Transverse colon (tissue), 4 donors: ENCODE measurements at places on chromosomes 7 and 10. TPM values are rescaled to one million over a fixed set of nuclear protein-coding genes. Genes with fewer than 3 reads are reported as not detected.

DNA sequence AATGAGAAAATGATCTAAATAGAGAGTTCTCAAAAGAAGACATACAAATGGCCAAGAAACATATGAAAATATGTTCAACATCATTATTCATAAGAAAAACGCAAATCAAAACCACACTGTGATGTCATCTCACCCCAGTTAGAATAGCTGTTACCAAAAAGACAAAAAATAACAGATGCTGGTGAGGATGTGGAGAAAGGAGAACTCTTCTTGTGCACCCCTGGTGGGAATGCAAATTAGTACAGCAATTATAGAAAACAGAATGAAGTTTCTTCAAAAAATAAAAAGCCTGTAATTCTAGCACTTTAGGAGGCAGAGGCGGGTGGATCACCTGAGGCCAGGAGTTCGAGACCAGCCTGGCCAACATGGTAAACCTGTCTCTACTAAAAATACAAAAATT lies 199.3 kb downstream of the PARD3 start:
- DNase-seq: no peak

DNA sequence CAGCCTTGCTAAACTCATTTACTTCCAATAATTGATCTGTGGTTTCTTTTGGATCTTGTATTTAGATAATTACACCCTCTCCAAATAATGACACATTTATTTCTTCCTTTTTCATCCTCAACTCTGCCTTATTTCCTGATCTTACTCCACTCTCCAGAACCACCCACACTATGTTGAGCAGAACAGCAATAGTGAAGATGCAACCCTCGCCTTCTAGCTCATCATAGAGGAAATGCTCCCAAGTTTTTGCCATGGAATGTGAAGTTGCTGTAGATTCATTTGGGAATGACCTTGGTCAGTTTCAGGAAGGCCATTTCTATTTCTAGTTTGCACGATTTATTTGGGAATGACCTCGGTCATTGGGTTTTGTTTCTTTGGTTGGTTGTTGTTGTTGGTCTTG lies 314.0 kb downstream of the PAXIP1 start:
- no peak for DNase-seq

DNA sequence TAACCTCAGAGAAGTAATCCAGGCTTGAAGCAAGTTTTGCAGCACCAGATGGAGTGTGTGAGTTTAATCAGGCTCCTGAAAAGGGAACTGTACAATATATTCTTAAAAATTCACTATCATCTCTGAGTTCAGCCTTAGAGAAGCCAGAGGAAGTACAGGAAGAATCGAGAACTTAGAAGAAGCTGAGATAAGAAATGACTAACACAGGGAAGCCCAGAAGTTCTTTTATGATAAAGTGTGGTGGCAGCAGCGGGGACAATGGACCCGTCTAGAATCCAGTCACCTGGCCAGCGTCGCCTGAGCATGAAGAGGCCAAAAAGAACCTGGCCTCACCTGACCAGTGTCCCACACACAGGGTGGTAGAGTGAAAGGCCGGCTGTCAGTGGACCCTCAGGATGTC lies 161.0 kb downstream of the USP6NL start:
- no peak for DNase-seq

GRCh38 chr7:135180122-135180521 lies 9.6 kb upstream of the CYREN start:
- no peak for DNase-seq

- no peak for DNase-seq
These were observed 154.7 kb downstream of the ANK3 start for GRCh38 chr10:60235001-60235400.

DNA sequence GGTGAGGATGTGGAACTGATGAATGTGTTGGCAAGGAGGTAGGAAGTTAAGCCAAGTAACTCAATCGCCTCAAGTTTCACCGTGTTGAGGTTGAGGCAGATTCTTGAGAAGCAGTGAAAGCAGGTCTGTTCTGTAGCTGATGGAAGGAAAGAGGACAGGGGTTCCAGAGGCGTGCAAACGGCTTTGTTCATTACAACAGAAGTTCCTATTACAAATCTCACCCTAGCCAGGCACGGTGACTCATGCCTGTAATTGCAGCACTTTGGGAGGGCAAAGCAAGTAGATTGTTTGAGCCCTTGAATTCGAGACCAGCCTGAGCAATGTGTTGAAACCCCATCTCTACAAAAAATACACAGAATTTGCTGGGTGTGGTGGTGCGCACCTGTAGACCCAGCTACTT lies 36.9 kb upstream of the PTF1A start:
- DNase-seq: no peak

DNA sequence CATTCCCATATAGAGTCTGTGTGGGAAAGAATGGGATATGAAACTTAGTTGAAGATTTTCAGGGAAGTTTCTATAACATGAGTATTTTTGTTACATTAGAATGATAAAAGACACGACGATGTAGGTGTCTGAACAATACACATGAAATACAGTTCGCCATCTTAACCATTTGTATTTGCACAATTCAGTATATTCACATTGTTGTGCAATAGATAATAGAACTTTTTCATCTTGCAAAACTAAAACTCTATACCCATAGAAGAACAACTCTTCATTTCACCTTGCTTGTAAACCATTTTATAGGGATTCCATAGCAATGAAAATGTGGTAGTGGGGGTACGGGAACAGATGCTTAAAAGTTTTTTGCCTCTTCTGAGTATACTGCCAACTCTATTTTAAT lies 32.8 kb downstream of the SLC39A12 start:
- no peak for DNase-seq

DNA sequence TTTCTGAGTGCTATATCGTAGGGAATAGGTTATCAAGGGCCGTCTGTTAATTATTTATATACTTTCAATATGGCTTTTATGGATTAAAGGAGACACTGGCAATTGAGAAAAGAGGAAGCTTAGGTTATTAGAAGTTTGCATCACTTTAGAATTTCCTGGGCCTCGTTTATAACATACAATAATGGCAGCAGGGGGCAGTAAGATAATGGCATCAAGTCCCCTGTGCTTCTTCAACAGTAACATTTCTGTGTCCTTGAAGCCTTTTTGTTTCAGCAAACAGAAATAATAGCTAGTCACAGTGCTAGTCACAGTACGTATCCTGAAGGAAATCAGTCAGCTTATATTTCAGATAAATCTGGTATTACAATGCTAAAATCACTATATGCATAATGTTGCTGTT lies 41.9 kb downstream of the SPAM1 start:
- DNase-seq: no peak

GRCh38 chr7:47314248-47314647 lies 267.7 kb downstream of the TNS3 start:
- DNase-seq: no peak

GRCh38 chr10:71731791-71732190 lies 12.2 kb upstream of the C10orf105 start:
- DNase-seq: no peak

GRCh38 chr7:2242541-2243429 lies 759 bp downstream of the NUDT1 start:
- DNase-seq: peak; percentile 13

- DNase-seq: no peak
These were observed 112.8 kb upstream of the LANCL2 start for GRCh38 chr7:55252386-55252785.

GRCh38 chr7:83271212-83272099 lies 108.8 kb upstream of the PCLO start:
- no peak for DNase-seq

DNA sequence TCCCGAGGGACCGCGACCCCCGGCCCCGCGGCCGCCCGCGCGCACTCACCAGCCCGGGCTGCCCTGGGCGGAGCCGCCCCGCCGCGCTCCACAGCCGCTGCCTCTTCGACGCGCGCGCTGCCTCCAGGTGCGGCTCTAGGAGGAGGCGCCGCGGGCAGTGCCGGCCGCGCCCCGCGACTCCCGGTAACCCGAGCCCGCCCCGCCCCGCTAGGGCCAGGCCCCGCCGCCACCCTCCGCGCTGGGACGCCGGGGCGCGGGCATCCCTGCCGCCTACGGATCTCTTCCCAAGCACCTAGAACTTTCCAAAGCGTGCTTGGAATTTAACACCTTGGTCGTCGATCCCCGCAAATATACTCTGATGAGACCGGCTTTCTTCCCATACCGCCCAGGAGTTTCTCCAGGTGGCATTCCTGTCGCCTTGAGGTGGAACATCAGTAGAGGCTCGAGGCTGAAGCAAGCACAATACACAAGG lies at the start of gene SLC26A5:
TSS of gene SLC26A5 (minus strand) at position 159 of the 472 bp plus-strand sequence. CDS start 24,693 bp downstream, outside the sequence.
- peak; percentile 62 for DNase-seq

DNA sequence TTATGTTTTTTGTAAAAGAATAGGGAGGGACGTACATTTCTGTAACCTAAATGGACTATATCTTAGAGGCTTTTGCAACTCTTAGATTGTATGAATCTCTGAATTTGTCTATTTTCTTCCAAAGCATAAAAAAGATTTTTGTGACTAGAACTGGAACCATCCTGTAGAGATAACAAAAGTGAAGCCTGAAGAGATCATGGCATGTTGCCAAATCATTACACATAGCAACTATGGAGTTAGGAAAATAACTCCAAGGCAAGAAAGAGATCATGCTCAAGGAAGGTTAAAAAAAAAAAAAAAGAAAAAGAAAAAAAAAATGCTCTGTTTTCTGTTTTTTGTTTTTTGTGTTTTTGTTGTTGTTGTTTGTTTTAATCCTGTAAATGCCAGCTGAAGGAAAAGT lies 567.7 kb upstream of the ZWINT start:
- DNase-seq: no peak

- DNase-seq: no peak
These were observed 1.0 kb downstream of the ATE1 start for GRCh38 chr10:121926671-121927317.

- DNase-seq: no peak
These were observed 291.4 kb downstream of the USP6NL start for GRCh38 chr10:11319990-11320602.

DNA sequence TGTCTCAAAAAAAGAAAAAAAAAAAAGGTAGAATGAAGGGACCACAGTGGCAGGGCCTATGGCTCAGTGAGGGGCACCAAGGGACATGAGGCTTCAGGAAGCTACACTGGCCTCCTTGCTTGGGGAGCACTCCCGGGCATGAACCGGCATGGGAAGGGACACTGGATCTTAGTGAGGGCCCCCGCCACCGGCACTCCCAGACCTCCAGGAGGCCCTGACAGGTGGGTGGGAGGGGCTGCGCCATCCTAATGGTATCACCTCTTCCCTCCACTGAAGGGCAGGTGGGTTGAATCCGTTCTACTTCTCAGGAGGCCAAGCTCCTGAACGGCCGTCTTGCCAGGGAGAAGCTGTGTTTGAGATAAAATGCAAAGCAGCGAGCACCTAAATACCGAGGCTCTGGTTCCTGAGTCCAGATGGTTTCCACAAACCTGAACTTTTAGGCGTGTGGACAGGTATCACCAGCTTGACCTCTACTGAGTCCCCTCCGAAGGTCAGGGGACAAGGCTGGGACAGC lies 69.8 kb downstream of the C10orf143 start:
- DNase-seq: no peak

DNA sequence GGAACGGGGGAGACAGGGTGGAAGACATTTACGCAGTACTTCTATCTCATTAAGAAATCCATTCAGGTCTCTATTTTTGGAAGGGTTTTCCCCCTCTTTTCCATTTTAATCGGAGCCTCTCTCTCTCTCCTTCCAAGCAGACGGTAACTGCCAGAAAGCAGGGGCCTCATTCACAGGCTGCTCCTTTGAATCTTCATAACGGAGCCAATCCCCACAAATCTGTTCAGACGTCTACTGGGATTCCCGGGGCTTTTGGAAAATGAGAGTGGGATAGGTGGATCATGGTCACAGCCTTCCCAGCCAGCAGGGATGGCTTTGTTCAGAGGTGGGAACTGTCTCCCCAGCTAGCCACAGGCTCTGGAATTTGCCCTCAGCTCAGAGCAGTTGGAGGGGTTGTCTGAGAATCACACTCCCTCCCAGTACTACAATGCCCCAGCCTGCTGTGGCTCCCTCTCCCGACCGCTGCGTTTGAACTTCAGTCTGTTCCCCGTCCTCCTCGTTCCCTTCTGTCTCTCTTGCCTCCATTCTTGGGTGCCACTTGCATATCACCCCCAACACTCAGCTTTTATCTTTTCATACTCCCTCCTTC lies 413.6 kb downstream of the PLXNA4 start:
- no peak for DNase-seq

DNA sequence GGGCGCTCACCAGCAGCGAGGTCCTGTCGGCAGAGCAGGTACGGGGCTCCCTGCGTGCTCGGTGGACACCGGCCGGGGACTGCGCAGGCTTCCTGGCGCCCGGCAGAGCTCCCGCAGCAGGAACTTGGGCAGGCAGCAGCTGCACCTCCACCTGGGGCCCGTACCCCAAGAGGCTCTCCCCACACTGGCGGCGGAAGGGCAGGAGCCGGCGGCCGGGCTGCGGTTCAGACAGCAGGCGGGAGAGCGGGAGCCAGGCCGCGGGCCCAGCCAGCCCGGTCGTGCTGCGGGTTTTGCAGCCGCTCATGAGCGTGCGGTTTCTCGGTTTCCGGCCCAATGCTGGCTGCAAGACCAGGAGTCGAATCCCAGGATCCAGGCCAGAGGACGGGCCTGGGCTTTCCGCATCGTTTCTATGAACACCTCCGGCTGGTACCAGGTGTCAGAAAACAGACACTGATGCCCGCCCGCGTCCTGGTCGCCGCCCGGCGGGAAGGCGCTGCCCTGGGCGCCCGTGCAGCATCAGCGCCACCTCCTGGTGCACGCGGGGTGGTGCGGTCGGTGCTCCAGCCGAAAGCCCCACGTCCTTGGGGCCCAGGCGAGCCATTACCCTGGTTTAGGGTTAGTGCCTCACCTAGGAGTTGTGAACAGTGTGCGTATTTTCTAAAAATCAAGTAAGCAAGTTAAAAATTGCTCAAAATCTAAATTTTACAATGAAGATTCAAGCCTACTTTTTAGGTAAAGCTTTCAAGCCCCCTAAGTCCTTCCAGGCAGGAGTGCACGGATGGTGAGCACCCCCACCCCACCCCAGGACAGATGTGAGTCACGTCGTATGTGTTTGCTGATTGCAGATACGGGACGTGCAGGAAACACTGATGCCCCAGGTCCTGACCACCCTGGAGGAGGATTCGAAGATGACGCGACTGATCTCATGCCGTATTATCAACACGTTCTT lies 47.4 kb upstream of the PRKAR1B start:
- peak; percentile 73 for DNase-seq

- no peak for DNase-seq
These were observed 23.2 kb upstream of the VOPP1 start for GRCh38 chr7:55595511-55595910.

- DNase-seq: peak; percentile 37
These were observed 718 bp upstream of the UMAD1 start for GRCh38 chr7:7639847-7640220.

DNA sequence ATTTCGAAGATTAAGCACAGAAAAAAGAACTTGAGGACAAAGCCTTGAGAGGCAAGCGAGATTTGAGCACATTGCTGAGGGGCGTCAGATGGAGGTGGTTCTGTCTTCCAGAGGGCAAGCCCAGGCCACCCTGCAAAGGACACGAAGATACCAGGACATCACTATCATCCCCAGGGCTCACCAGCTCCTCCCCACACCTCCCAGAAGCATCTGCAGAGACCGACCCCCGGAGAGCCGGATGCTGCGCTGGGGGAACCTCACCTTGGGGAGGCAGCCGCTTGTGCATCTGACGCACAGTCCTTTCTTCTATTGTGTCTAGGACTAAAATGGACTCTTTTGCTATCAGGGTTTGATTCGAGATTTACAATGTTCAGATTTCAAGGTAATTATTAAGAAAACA lies 259.7 kb downstream of the DNAJB6 start:
- no peak for DNase-seq

Gene OR6B1
- not detected for total RNA-seq

Gene IFIT1B
- total RNA-seq: not detected

Gene FANK1
- total RNA-seq: 3.4 TPM

Gene MEIG1
- not detected for total RNA-seq

Gene CRYGN
- not detected for total RNA-seq

Gene INA
- 0.95 TPM for total RNA-seq

Gene PDGFA
- 60.2 TPM for total RNA-seq

Gene SEC31B
- 14.1 TPM for total RNA-seq

Gene CPA2
- not detected for total RNA-seq

Gene PRSS2
- total RNA-seq: not detected
